HuH-7 (cell line): ENCODE measurements at places on chromosomes 1 and 21.
A peak's percentile ranks its signal among the peaks of the same experiment; 100 is the strongest.

- no peak for DNase-seq
These were observed 658.3 kb downstream of the PTPRC start for GRCh38 chr1:199297174-199297573.

GRCh38 chr1:201731592-201731991, 97.4 kb upstream of the IPO9 start:
- DNase-seq, result no peak

DNA sequence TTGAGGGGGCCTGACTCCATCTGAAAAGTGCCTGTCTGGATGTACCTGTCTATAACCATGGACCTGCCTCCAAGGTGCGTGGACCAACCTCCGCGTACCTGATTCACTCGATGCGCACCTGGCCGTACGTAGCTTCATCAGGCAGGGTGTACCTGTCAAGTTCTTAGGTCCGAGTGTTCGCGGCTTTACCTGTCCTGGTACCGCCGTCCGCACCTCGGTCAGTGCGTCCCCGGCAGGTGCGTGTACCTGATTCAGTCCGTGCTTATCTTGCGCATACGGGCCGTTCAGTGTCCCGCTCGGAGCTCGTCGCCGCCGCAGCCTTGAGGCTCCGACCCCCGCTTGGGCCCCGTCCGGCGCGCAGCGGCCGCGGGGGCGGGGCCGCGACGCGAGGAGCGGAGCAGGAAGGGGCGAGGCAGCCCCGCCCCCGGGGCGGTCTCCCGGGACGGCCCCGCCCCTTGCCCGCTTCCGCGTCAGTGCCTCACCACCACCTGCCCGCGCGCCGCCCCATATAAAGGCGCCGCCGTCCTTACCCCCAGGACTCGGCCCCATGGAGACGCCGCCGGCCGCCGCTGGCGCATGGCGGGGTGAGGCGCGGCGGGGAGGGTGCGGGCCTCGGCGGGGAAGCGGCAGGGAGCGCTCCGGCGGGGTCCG, at the start of gene ZC3H12A:
ZC3H12A (plus strand) TSS at position 535 of the 651 bp plus-strand sequence. CDS start 917 bp downstream, outside the sequence.
- DNase-seq, result peak; percentile 91

DNA sequence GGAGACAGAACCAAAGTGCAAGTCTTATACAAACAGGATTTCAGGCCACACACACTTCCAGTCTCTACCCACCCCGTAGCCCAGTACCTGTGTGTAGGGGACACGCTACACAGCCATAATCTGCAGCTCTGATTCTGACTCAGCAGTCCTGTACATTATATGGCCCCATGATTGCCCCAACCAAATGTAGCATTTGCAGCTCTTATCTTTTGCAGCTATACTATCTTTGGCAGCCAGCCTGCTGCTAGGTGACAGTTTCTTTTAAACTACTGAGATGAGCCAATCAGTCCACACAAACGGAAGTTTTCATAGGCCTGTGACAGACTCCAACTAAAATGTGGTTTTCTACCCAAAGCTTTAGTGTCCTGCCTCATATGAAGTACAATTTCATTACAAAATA, 259.6 kb upstream of the ST6GALNAC5 start:
- DNase-seq, result no peak

GRCh38 chr1:16724718-16725438, 15.4 kb upstream of the RNU1-4 start:
- DNase-seq, result no peak

- no peak for DNase-seq
These were observed 184.3 kb upstream of the RGS18 start for GRCh38 chr1:191974004-191974403.

GRCh38 chr21:30256100-30256499, 26.6 kb downstream of the KRTAP24-1 start:
- DNase-seq, result no peak

- DNase-seq, result no peak
These were observed 865 bp downstream of the ADPRS start for GRCh38 chr1:36089393-36090121.

GRCh38 chr1:64745181-64745985, 508 bp downstream of the RAVER2 start:
- peak; percentile 33 for DNase-seq

DNA sequence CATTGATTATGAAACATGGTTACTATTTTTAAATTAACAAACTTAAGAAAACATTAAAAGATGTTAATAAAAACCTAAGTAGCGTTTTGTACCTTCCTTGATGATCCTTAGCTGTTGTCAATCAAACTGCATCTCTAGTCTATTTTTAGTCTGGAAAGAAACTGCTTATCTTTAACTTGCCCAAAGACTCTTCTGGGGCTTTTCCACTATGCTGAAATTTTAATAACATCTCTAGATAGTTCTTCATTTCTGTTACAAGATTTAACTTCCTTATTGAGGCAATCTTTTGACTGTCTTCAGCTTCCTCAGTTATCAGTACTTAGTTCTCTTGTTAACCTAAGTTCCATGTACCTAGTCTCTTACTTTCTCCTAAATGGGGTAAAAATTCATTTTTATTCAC, 135.9 kb upstream of the HMCN1 start:
- no peak for DNase-seq

GRCh38 chr1:9321480-9321849, 28.8 kb downstream of the SPSB1 start:
- no peak for DNase-seq

DNA sequence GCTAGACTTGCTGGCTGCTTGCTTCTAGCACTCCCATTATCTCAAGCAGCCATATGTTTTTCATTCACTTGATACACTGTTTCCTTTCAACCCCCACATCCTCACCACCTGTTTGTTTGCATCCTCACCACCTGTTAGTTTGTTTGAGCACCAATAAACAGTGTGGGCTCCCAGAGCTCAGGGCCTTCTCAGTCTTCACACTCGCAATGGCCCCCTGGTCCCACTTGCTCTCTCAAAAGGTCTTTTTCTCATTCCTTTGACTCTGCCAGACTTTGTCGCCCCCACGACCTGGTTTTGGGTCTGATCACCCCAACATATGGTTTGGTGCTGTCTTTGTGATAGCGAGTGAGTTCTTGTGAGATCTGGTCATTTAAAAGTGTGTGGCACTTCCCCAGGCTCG, 6.2 kb upstream of the PADI4 start:
- no peak for DNase-seq

DNA sequence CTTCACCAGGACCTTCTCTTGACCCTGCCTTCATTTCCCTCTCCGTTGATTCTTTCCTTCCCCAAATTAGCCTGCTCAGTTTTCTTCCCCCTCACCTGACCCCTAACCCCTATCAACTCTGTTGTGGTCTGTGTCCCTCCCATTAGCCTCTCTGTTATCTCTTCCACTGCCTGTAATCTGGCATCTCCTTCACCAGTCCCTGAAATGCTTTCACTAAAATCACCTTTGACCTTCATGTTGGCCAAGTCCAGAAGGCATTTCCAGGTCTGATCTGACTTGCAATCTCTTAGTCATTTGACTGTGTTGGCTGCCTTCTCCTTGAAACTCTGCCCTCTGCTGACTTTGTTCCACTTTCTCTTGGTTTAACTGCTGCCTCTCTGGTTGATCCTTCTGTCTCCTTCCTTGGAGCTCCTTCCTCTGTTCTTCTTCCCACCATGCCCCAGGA, 28.2 kb downstream of the ATP8B2 start:
- DNase-seq, result peak; percentile 46

GRCh38 chr1:48196237-48196636, 26.3 kb upstream of the SLC5A9 start:
- no peak for DNase-seq

DNA sequence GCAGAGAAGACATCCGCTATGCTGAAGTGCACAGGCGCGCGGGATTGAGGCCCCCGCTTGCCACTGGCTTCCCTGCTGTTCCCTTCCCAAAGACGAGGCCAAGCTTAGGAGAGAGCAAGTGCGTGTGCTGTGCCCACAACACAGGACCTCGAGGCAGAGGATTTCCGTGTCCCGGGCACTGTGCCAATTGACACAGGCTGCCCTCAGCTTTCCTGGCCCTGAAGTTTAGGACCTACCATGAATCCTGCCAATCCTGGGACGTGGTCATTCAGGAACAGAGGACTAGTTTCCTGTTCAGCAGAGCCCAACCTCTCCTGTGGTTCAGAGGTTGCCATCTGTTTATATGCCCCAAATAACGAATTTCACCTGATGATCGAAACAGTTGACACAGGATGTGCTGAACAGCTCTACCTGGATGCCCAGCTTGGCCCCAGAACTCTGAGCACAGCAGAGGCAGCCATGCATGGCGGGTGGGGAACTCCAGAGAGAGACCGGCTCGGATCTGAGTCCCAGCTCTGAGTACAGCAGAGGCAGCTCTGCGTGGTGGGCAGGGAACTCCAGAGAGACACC, 22.0 kb downstream of the SLC37A1 start:
- DNase-seq, result no peak

- peak; percentile 51 for DNase-seq
These were observed at the start of gene PODN for GRCh38 chr1:53061859-53062707. PODN (plus strand) TSS chr1:53062213; CDS start chr1:53069856, 7,643 bp downstream.

- DNase-seq, result no peak
These were observed 97.9 kb upstream of the ACTRT2 start for GRCh38 chr1:2923351-2923750.

DNA sequence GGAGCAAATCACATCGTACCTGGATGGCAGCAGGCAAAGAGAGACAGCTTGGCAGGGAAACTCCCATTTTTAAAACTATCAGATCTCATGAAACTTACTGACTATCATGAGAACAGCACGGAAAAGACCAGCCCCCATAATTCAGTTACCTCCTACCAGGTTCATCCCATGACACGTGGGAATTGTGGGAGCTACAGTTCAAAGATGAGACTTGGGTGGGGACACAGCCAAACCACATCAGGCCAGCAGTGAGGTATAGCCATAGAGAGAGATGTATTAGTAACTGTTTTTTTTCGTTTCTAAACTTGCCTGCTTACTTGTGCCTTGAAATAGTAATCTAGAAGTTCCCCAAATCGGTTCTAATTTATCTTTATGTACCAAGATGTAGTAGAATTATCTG, 48.9 kb downstream of the AK4 start:
- DNase-seq, result no peak

DNA sequence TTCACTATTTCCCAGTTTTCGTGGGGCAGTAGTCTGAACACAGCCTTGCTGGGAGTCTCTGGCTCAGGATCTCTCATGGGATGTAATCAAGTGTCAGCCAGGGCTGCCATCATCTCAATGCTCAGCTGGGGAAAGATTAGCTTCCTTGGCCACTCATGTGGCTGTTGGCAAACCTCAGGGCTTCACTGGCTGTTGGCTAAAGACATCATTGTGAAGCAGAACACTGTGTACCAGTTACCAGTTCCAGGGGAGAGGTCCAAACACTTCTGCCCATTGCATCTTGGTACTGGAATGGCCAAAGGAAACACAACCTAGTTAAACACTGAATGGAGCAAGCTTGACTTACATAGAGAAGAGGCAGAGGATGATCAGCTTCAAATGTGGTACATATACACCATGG, 33.7 kb downstream of the AADACL4 start:
- DNase-seq, result no peak

DNA sequence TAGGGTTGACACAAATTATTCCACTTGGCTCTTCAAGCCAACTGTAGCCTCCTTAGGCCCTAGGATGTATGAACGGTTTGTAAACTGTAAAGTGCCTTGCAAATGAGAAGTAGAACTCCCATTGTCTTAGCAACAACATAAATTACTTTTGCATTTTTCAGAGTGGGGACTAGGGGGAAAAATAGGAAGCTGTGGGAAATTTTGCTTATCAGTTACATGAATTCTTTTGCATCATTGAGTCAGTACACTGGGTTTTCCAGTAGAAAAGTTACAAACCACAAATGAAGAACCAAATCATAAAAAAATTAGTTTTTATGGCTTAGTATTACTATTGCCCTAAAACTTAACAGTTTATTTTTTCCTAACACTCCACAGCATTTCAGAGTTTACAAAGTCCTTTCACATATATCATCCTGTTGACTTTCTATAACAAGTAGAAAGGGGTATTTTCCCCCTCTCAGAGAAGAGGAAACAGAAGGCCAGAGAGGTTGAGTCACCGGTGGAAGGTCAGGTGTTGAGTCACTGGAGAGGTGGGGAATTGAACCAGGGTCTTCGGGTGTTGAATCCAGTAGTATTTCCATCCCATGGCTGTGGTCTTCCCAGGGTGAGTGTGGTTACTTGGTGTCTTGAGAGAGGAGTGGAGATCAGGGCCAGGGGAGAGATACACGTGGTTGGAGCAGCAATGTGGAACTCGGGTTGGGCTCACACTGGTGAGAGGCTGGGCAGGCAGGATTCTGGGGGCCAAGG, 71.9 kb upstream of the USP24 start:
- DNase-seq, result no peak

DNA sequence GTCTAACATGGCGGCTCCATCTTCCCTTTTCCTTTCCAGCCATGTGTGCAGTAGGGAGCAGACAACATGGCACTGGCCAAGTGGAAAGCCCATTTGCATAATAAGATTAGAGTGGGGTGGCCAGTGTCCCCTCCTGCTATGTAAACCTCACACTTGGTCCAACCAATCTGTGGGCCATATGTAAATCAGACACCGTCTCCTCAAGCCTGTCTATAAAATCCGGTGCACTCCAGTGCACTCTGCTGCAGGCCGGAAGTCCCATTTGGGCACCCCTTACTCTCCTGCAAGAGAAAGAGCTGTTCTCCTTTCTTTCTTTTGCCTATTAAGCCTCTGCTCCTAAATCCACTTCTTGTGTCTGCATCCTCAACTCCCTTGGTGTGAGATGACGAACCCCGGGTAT, 44.1 kb downstream of the OLFML3 start:
- no peak for DNase-seq

DNA sequence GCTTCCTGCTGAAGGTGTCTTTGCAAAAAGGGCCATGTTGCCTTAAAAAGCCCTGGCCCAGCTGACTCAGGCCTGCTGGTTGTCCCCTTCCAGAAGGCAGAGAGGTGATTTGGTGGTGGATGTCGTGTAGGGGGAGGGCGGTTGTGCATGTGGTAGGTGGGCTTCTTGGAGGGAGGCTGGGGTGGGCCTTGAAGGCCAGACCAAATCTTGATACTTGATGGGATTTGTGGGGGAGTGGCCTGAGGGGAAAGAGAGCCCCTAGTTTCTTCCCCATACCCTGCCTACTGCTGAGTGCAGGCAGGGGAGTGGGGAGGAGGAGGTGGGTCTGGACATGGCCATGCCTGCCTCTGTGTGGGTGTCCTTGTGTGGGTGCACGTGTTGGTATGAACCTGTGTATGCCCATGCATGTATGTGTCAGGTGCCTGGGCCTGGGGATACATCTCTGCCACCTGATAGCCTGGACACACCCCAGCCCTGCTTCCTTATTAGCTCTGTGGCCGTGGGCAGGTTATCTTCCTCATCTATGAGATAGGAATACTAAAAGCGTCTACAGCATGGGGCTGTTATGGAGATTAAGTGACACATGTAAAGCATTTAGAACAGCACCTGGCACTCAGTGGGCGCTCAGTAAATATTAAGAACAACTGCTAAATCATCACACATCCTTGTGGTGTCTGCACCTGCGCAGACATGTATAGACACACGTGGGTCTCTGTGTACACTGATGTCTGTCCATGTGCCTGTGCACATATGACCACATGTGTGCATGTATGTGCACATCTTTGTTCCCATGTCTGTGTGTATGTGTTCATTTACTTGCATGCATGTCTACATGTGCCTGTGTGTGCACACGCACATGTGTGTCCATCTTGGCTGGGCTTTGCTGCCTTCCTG, 17.0 kb downstream of the FAM151A start:
- no peak for DNase-seq
